ENCODE measurements at places on chromosomes 11 and 22.
A peak's percentile ranks its signal among the peaks of the same experiment; 100 is the strongest.

DNA sequence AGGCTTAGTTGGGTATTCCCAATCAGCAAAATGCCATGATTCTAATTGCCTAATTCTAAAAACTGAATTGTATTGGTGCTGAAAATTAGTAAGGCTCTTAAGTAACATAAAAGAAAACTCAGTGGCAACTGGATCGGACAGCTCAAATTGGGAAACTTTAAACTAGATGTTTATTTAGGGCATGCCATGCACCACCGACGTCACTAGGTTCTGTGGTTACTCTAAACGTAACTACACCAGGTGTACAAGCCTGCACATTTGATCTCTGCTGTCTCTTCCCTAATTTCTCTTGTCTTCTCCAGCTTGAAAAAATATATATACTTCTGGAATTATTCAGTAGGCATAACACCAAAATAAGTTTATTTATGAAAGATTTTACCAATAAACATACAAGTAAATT is 378.2 kb downstream of the DCDC1 start:
- no peak for DNase-seq

DNA sequence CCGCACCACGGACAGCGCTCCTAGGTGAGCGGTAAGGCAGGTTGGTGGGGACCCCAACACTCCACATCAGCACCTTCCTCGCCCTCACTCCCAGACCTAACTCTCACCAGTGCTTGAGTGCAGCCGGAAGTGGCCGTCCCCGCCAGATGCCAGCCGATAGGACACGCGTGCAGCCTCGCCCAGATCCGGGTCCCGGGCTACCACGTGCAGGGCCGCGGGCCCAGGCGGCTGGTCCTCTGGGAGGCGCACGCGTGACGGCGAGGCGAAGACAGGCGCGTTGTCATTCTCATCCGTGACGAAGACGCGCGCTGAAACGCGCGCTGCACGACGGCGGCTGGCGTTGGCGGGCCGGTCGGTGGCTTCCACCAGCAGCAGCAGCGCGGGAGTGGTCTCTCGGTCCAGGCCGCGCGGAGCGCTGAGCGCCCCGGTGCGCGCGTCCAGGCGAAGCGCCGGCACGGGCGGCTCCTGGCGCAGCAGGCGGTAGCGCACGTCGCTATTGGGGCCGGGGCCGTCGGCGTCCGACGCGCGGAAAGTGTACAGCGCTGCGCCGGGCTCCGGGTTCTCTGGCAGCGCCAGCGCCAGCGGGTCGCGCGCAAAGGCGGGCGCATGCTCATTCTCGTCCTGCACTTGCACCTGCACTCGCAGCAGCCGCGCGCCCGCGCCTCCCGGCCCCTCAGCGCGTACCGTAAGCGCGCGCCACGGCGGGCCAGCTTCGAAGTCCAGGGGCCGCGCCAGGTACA is 10.8 kb upstream of the TPP1 start:
- DNase-seq = no peak

- no peak for DNase-seq
Measured at GRCh38 chr11:131546218-131546895, 175.9 kb downstream of the NTM start.

DNA sequence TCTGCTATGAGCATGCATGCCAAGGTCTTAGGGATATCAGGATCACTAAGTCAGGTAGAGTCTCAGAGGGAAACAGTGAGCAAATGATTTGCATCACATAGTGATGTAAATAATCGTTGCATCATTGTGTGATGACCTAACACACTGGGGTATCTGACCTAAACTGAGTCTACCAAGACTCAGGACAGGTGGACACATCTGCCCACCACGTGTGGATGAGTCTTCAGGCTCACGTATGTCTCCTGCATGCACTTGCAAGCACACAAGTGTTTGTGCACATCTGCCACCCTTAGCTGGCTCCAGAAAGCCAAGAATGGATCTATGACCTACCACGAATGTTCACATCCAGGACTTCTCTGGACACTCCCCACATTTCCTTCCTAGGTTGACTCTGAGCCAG is 111.2 kb downstream of the FEZ1 start:
- no peak for DNase-seq

DNA sequence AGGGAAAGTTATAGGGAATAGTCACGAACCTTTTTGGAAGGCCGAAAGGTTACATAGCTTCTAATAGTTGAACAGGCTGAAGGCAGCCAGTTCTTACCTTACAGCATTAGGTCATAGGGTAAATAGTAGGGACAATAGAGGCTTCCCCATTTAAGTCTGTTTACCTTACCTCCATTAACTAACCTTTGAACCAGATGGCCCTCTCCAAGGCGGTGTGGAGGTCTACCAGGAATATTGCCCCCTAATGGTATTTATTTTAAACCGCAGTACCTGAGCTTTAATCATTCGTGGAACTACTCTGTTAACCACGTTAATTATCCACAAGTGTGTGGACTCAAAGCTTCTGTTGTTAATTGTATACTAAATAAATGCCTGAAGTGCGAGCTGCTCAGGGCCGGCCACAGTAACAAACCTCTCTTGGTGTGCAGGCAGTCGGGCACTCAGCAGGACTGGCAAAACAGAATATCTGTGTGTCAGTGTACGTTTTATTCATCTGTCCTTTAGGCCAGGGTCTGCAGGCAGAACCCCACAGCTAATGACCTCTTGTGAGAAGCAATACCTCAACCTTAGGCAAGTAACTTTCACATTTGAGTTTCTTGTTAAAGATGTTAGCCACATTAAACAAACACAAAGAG is 81.7 kb downstream of the PRCP start:
- DNase-seq = no peak

GRCh38 chr22:33379836-33380235 is 321.7 kb upstream of the SYN3 start:
- DNase-seq = no peak

DNA sequence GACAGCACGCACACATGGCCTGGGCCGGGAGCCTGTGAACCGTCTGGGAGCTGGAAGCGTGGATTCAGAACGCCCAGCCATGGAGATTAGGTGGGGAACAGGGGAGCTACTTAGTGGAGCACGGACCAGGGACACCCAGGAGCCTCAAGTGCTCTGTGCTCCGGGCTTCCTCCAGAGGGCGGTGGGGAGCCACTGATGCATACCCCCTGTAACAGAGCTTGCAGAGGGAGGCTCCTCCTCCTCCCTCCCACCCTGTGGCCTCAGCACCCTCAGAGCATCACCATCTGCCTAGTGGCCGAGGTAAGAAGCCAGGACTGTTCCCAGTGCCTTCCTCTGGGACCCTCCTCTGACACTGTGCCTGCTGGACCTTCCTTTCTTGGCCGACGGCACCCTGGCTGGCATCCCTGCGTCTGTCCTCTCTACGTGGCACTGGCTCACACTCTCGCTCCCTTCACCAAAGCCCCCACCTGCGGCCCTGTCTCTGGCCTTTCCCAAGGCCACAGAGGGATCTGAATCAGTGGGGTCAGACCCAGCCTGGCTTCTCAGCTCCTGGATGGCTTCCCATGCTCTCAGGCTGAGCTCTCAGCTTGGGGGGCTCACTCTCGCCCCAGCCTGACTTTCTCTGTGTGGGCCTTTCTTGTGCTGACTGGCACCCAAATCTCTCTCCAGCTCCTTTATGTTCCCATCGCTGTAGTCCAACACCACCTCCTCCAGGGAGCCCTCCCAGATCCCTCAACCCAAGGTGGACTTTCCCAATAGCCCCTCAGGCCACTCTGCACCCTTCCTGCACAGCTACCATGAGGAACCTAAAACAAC is 780.9 kb downstream of the BRD1 start:
- peak; percentile 38 for DNase-seq
